ENCODE measurements at places on chromosomes 4 and X.

GRCh38 chrX:153734871-153735270 is 10.2 kb downstream of the ABCD1 start:
- DNase-seq: no peak

DNA sequence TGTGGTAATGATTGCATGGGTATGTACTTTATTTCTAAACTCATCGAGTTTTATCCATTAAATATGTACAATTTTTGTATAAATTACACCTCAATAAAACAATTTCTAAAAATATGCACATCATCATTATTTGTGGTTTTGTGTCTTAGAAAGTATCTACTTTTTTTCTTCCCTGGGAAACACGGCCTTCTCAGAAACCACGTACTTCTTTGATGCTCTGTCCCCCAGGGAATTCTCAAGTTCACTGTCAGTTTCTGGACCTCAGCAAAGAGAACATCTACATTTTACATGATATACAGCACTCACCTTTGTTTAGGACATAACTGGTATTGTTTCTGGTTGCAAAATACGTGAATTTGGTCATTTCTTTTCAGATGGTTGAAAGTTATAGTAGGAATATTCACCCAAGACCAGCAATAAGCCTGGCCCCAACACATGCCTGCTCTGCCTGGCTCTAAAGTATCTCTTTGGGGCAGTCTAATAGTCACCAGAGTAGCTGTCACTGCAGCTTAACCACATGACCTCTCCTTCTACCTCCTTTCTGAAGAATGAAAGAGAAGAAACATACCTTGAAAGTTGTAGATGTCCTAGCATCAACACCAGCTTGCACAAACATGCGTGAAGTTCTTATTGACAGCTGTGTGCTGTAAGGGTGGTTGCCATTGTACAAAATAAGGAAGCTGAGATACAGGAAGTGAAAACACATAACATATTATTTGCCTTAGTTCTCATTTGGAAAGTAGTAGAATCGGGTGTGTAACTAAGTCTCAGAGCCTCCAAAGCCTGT is 48.4 kb upstream of the SPANXN4 start:
- no peak for DNase-seq

GRCh38 chr4:89703829-89704590 is 133.0 kb downstream of the SNCA start:
- DNase-seq: no peak

DNA sequence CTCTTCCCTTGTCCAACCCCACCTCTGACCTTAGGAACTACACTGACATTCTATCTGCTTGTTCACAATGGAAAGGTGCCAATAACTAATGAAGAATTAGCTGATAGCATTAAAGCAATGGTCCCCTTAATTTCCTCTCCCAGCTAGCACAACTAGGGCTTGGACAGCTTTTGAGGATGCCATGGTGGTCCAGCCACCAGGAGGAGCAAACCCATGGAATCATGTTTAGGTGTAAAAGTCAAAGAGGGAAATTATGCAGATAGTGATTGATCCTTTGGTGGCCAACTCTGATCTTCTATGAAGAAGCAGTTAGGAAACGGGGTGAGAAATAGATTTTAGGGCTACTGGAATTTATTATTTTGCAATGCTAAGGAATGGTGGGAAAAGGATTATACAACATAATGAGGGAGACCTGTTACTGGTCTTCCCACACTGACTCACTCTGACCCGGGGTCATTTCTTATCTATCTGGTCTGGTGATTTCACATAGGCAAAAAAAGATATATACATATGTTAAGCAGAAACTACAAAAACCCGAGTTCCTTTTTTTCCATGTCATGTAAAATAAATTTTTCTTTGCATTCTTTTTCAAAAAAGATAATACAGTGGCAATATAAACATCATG is 45.8 kb upstream of the FBXW7 start:
- no peak for DNase-seq

- DNase-seq: no peak
These were observed 5.0 kb downstream of the TDO2 start for GRCh38 chr4:155908187-155909139.

DNA sequence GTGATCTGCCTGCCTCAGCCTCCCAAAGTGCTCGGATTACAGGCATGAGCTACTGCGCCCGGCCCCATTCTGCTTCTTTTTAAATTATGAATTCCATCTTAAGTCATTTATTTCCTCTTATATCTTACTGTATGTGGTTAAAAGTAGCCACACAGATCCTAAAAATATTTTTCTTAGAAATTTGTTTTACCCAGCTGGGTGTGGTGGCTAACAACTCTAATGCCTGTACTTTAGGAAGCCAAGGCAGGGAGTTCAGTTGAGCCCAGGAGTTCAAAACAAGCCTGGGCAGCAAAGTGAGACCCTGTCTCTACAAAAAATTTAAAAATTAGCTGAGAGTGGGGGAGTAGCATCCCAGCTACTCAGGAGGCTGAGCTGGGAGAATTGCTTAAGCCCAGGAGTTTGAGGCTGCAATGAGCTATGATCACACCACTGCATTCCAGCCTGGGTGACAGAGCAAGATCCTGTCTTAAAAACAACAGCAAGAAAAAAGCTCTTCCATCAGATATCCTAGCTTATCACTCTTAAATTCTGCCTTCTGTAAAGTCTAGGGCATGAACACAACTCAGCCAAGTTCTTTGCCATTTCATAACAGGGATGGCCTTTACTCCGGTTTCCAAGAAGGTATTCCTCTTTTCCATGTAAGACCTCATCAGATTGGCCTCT is 15.1 kb upstream of the AFF1 start:
- no peak for DNase-seq

DNA sequence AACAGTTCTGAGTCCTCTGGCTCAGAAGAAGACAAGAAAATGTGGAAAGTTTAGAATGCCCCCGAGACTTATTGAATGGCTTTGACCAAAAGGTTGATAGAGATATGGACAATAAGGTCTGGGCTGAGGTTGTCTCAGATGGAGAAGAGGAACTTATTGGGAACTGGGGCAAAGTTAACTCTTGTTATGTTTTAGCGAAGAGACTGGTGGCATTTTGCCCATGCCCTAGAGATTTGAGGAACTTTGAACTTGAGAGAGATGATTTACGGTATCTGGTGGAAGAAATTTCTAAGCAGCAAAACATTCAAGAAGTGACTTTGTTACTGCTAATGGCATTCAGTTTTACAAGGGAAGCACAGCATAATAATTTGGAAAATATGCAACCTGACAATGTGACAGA is 1549.3 kb upstream of the ADGRL3 start:
- no peak for DNase-seq

DNA sequence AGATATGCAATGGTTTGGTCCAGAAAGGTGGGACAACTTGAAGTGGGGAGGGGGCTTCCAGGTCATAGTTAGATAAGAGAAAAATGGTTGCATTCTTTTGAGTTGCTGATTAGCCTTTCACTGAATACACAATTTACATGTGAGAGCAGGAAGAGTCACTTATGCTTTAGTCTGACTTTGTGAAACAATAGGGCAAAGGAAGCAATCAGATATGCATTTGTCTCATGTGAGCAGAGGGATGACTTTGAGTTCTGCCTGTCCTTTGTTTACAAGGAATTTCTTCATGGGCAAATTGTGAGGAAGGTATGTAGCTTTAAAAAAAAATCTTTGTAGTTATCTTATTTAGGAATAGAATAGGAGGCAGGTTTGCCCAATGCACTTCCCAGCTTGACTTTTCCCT is 12.9 kb downstream of the SMIM9 start:
- no peak for DNase-seq

- peak; percentile 43 for DNase-seq
These were observed 51.5 kb upstream of the TRIM2 start for GRCh38 chr4:153152501-153153338.

DNA sequence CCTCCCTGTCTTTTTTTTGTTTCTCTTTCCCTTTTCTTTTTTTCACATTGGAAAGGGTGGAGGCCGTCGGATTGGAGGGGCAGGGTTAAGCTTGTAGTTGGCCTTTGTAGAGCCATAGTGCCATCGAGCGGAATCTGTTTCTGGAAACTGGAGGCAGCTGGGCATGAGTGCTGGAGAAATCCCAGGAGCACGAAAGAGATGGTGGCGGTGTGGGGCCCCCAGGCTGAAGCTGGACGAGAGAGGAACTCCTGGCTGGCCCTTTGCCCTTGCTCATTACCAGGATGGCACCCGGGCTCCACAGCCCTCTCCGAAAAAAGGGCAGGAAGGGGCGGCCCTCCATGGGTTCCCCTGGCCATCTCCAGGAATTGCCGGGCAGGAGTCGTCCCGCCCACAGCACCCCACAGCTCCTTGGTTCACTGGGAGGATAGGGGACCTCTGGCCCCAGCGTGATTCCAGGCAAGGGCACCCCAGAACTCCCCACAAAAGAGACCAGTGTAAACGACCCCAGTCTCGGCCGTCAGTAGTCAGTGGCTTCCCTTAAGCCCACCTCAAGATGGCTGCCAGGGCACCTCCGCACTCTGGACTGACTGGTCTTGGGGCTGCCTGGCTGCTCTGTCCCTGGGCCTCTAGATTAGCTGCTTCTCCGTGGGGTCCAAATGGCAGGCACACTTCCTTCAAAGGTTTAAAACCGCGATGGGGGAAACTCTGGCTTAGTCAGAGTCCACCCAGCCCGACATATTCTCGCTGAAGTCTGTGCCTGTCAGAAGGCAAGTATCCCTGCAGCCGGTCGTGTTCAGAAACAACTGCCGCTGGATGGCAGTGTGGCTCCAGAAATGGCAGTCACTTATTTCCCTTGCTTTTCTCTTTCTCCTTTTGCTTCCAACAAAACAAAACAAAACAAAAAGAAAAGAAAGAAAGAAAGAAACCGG is 74.1 kb downstream of the NBDY start:
- peak; percentile 71 for DNase-seq

GRCh38 chrX:129360175-129360574 is 163.1 kb downstream of the SMARCA1 start:
- peak; percentile 48 for DNase-seq

DNA sequence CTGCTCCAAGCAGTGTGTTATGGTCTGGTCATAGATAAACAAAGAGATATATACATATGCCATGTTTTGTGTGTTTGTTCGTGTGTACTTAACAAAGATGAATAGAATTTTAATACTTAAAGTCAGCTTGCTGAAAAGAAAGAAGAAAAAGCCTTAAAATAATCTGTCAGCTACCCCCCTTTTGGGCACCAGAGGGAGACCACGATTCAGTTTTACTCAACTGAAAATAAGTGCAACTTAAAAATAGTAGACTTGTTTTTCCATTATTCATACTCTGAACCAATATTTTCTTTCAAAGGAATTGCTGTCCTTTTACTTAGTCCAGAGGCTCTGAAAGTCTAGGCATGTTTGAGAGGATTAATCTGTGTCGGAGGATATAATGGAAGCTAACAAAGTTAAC is 181.7 kb upstream of the AGTR2 start:
- no peak for DNase-seq

DNA sequence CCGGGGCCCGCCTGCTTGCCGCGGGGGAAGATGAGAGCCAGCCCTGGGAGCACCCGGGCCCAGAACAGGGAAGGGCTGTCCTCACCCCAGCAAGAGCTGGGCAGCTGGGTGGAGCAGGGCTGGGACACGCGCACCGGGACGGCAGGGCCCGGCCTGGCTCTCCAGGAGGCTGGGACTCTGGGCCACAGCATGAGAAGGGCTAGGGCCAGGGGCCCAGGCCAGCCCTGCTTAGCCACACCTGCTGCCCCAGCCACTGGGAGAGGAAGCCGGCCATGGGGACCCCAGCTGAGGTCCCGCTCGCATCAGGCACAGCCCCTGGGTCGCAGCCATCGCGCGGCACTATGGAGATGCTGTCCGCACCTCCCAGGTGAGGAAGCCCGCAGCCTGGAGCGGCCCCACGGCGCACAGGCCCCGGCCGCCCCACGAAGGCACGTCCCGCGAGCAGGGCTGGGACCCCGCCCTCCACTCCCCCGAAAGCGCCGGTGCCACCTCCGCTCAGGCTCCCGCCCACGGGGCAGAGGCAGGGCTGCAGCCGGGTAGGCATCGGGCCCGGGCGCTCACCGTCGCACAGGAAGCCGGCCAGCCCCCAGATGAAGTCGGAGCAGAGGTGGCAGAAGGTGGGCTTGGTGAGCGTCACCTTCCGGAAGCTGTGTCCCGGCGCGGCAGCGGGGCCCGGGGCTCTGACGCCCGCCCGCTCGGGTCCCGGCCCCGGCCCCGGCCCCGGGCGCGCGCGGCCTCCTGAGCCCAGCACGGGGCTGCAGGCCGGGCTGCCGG is 531 bp downstream of the DGKQ start:
- no peak for DNase-seq

DNA sequence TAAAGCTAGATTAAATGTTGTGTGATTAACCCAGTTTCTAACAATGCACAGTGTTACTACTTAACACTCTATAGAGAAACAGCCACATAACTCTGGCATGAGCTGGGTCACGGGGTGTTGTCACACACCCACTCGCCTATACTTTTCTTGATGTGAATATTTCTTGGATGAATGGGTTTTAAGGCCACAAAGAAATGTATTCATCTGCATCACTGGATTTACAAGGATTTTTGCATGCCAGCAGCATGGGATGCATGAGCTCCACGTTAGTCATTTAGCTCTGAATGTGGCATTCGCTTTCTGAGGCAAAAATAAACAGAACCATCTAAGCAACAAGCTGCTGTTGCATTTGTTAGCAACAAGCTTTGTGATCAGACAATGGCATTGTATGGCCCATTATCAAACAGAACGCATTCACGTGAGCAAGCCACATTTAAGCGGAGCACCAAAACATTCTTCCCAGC is 89.7 kb downstream of the LRP2BP start:
- DNase-seq: peak; percentile 92

DNA sequence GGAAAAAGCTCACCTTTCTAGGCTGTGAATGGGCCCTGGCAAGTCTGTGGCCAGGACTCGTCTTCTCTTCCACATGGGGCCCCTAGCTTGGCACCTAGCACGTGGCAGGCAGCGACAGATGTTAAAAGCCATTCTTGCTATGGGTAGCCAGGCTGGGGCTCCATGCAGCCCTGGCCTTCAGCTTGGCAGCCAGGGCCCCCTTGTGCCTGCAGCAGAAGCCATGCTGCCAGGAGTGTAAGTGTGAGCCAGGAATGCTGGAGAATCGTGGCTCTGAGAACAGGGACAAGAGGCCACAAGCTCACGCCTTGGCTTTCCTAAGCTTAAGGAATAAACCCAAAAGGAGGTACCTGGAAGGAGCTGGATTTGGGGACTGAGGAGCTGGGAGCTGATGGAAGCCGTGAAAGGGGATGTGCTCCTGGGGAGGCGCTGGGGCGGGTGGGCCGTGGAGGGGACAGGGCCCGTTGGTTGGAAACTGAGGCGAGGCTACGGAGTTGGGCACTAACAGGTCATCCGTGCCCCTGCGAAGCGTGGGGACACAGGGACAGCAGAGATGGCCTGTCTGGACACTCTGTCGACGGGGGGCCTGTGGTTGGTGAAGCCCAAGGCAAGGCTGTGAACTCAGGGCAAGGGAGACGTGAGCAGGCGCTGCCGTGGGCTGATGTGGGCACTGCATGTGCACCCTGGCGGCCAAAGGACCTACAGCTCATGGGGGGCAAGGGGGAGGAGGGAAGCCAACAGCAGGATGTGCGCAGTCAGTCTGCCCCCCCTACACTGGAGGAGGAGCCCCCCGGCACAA is 895 bp upstream of the OPN1LW start:
- no peak for DNase-seq

- peak; percentile 62 for DNase-seq
These were observed 2.5 kb downstream of the CXorf38 start for GRCh38 chrX:40644821-40645358.

- no peak for DNase-seq
These were observed 1456.6 kb downstream of the STIM2 start for GRCh38 chr4:28317221-28317620.

GRCh38 chr4:77047037-77047436 is 28.8 kb downstream of the CCNI start:
- peak; percentile 48 for DNase-seq

Measured in astrocyte of the spinal cord (primary cell).